ENCODE measurements at places on chromosomes 12 and 14.
A peak's percentile ranks its signal among the peaks of the same experiment; 100 is the strongest.

DNA sequence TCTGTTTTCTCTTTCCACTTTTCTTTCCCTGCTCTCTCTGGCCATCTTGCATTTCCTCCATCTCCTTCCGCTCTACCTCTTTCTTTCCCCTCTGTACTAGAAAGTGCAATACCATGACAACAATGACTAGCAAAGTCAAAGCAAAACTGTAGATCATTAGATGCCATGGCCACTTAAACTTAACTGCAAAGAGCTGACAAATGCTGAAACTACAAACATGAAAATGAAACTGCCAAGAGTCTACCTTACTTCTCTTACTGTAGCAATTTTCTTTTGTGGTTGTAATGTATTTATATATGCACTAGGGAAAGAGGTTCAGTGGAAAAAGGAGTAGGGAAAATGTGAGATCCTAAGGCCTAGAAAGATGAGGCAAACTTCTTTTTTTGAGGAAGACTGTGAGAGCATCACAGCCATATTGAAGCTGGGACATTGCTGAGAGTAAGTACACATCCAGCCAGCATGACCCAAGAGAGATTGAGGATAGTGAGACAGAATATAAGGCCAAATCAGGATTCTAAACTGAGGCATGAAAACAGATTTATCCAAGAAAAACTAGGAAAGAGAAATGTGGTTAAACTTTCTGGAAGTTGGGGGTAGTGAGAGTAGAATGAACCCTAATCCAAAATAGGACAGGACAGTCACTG is 276.6 kb upstream of the NAV3 start:
- no peak for DNase-seq

GRCh38 chr12:22856178-22856577 is 231.2 kb downstream of the ETNK1 start:
- no peak for DNase-seq

DNA sequence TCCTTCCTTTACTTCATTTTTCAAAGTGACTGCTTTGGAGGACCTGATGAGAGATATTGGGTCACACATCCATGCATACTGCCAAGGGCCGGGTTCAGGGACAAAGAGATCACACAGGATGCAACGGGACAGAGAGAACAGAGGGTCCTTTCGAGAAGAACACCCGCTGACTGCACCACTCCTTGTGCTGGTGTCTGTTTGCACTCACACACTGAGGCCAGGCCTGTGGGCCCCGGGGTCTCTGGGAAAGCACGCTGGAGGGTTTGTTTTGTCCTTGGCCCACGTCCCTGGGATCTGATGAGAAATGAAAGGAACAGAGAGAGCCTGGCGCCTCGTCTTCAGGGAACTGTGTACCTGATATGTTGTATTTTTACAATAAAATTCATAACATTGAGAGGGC is 42.2 kb downstream of the PAH start:
- no peak for DNase-seq

- no peak for DNase-seq
These were observed 448.2 kb upstream of the TBX3 start for GRCh38 chr12:115132145-115132544.

DNA sequence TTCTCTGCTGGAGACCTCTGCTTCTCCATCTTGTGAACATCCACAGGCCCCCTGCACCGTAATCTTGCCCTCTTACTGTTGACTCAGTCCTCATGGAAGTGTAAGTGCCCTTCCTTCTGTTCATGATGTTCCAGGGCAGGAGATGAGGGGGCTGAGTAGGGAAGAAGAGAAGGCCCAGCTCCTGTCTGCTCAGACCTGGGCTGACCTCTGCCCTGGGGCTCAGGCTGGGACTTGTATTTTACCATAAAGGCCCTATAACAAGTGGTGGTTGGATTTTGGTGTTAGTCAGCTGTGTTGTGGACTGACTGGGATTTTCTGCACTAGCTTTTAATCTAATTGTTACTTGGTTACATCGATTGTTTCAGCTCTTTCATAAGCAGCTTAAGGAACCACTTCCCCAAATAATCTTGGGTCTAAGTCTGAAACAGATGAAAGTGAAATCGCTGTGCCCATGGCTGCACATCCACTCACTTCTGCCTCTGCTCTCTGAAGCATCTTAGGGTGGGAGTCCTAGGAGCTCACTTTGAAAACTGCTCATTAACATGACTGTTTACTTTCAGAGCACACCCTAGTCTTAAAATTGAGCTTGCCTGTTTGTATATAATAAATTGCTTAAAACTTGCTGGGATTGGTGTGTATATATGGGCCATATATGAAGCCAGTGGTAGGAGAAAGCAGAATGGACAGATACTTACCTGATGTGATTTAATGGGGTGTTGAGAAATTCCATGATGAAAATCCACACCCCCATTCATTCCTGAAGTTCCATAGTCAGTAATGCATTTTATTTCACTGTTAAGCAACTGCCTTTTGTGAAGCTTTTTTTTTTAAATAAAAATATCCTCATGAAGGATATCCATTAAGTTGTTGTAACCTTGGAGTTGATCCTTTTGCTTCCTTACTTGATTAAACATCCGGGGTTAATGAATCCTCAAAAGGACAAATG is 17.7 kb downstream of the C12orf71 start:
- DNase-seq = no peak

- DNase-seq = no peak
These were observed 11.1 kb upstream of the CMAS start for GRCh38 chr12:22034709-22035506.

GRCh38 chr12:31477687-31478086 is 113.2 kb downstream of the DENND5B start:
- no peak for DNase-seq

- no peak for DNase-seq
These were observed 1538.3 kb upstream of the SEL1L start for GRCh38 chr14:83071888-83072501.

DNA sequence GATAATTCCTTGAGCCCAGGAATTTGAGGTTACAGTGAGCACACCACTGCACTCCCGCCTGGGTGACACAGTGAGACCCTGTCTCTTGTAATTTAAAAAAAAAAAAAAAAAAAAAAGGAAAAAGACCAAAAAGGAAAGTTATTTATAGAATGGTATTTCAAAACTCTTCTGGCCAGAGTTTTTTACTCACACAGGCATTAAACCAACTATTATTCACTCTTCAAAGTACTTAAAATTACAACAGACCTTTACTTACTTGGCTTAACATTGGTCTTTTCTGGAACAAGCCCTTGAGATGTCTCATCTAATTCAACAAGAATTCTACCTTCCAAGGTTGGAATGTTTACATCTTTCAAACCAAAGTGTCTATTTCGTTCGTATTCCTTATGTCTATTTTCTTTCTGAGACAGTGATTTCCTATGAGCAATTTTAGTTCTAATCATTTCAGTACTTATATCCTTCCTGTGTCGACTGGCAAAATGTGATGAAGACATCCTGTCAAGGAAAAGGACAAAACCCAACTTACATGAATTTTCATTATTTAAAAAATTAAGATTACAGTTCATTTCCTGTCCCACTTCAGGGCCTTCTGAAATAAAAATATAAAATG is 2.6 kb downstream of the DLGAP5 start:
- DNase-seq = no peak

DNA sequence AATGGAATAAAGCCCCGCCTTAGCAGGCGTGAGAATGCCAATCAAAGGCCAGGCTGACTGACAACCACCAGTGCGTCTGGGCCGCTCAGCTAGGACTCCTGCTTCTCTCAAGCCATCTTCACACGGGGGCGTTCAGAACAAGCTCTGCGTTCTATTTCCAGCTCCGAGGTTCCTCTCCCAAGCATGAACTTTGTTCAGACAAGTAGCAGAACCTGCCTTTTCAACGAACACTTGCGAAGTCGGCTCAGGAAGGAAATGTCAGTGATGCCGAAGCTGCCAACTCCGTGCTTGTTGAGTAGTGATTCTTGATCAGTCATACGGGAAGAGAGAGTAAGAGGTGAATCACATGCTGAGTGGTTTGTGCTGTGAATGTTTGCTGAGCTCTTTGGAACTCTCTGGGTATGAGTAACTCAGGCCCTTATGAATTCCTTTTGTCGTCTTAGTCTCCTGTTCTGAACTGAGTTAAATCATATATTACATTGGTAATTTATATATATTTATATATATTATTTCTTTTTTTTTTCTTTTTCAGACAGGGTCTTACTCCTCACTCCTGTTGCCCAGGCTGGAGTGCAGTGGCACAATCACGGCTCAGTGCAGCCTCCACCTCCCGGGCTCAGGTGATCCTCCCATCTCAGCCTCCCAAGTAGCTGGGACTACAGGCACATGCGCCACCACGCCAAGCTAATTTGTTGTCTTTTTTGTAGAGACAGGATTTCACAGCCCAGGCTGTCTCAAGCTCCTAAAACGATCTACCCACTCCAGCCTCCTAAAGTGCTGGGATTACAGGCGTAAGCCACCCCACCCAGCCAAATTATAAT is 29.4 kb upstream of the BCL7A start:
- no peak for DNase-seq

DNA sequence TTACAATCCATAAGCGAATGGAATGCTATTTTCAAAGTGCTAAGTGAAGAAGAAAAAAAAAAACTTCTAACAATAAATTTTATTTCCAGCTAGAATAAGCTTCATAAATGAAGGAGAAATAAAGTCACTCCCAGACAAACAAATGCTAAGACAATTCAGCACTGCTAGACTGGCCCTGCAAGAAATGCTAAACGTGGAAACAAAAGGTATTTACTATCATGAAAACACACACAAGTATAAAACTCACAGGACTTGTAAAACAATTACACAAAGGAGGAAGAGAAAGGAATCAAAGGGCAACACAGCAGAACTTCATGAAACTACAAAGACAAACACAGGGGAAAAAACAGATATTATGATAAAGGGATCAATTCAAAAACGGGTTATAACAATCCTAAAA is 85.8 kb upstream of the NELL2 start:
- DNase-seq = no peak

GRCh38 chr12:94329366-94329765 is 130.3 kb downstream of the CEP83 start:
- DNase-seq = no peak

DNA sequence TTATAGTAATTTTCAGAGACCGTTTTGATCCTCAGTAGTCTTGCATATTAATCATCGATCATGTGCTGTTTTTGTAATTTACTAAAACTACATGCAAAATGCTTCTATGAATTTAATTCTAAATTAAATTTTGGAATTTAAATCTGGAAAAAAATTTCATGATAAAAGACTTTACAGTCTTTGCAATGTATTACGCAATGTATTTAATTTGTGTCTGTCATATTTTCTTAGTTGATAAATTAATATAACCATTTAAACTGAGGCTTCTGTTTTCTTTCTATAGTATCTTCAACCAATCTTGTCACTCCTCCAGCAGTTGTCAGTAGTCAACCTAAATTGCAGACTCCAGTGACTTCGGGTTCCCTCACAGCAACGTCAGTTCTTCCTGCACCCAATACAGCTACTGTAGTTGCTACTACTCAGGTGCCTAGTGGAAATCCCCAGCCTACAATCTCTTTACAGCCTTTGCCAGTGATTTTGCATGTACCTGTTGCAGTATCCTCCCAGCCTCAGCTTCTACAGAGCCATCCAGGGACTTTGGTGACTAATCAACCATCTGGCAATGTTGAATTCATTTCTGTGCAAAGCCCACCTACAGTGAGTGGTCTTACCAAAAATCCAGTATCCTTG is 94.8 kb downstream of the ATF7IP start:
- DNase-seq = no peak

DNA sequence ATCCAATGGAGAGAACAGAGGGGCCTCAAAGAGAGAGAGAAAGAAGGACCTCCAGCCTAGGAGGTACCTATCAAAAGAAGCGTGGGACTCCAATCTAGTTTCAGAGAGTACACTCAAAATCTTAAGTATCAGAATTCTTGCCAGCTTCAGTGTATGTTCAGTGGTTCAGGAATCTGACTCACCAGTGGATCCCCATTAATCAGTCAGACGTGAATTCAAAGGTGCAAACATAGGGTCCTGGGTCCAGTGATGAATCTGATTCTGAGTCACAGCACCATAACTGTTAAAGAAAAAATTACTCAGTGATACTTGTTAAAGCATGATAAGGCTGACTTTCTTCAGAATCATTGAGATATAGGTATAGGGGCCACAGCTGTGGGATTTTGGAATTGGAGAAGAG is 33.2 kb downstream of the ETNK1 start:
- DNase-seq = no peak

- DNase-seq = peak; percentile 90
These were observed 5.1 kb upstream of the CNIH1 start for GRCh38 chr14:54446161-54446693.

GRCh38 chr14:100770605-100771120 is 44.0 kb downstream of the DLK1 start:
- DNase-seq = no peak

DNA sequence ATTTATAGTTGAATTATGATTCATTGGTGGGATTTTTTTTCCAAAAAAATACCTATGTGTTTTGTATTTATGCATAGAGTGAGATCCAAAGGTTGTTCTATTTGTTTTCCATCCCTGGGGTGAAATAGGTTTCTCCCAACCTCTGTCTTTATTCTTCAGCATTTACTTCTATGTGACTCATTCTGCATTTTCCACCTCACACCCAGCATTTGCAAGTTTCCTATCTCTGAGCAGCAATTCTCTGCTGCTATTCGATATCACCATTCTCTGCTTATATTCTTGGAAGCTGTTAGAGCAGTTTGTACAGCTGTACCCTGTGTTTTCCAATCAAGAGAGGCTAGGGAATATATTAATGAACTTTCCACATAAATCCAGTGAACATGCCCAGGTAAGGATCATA is 538.9 kb downstream of the SNAPC1 start:
- DNase-seq = no peak

- DNase-seq = peak; percentile 5
These were observed 106.1 kb downstream of the ZFP36L1 start for GRCh38 chr14:68686724-68687123.

DNA sequence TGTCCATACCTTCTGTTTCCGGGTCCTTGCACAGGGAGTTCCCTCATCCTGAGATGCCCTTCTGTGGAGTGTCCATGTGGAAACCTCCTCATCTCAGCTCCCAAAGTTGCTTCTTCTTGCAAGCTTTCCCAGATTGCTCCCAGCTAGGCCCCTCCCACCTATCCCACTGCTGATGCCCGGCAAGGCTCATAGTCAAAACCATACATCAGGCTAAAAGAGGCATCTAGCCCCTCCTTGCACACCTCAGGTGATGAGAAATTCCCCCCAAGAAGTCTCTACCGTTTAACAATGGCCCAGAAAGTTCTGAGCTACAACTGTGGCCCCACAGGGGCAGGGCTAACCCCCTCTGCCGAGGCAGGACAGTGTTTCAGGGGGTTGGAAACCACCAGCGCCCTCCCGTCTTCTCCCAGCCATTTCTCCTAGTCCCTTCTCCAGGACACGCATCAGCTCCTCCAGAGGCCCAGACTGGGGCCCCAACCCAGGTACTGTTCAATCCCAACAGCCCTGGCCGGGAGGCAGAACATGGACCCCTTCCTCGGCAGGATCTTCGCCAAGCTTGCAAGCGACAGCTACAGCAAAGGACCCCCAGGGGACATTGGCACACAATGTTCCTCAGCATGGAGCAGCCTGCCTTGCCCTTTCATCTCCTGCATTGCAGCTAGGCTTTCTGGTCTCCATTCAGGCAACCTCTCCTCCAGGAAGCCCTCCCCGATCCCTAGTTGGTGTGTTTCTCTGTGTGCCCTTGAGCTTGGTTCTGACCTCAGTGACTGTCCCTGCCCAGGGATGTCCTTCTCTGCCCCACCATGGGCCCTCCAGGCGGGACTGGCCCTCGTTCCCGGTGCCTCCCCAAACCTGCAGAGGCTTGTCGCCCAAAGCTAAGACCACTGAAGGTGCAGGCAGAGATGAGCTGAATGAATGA is 4.5 kb upstream of the BEGAIN start:
- DNase-seq = no peak

Data from uterus (tissue), 4 donors.